Activated CD4-positive, alpha-beta memory T cell treated with anti-CD3 and anti-CD28 coated beads, Interleukin-2, amount 10 ng/mL, durations not matched to agents 7 days and 5 days (primary cell): ENCODE measurements at places on chromosomes 1 and 21.
A peak's percentile ranks its signal among the peaks of the same experiment; 100 is the strongest.

DNA sequence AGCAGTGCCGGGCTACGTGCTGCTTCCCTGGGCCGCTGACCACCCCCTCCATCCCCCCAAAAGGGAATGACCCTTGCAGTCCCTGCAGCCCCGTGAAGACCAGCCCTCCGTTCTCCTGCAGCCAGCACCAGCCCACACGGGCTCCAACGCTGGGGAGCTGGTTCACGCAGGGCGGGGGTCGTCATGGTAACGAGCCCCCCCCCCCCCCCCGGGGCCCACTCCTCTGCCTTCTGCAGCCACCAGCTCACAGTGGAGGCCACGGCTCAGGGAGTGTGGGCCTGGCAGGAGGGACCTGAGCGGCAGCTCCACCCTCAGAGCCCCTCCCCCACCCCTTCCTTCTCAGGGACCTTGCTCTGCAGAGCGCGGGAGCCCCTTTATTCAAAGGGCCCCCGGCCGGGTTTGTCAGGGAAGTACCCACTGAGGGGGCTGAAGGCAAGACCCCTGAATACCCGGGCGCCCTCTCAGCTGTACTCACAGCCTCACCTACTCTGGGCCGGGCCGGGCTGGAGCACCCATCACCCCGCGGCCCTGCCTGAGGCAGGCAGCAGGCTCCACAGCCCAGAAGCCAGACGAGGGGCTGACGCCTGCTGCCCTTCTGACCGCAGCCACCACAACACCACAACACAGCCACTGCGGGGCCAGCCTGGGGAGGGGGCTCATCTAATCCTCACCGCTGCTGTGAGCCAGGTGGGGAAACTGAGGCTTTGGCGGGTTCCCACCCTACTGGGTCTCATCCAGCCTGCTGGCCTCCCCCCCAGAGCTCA is 12.6 kb downstream of the MEGF6 start:
- DNase-seq = no peak
- no peaks in the 10 kb centered on the region for H3K36me3 ChIP-seq
- H3K4me3 ChIP-seq = no peak overlapping the region
- no peaks in the 10 kb centered on the region for H3K27me3 ChIP-seq

GRCh38 chr21:45836694-45837670 is 144.6 kb upstream of the COL6A1 start:
- H3K27ac ChIP-seq = no peak overlapping the region
- no peak for DNase-seq
- H3K4me3 ChIP-seq = no peak overlapping the region

DNA sequence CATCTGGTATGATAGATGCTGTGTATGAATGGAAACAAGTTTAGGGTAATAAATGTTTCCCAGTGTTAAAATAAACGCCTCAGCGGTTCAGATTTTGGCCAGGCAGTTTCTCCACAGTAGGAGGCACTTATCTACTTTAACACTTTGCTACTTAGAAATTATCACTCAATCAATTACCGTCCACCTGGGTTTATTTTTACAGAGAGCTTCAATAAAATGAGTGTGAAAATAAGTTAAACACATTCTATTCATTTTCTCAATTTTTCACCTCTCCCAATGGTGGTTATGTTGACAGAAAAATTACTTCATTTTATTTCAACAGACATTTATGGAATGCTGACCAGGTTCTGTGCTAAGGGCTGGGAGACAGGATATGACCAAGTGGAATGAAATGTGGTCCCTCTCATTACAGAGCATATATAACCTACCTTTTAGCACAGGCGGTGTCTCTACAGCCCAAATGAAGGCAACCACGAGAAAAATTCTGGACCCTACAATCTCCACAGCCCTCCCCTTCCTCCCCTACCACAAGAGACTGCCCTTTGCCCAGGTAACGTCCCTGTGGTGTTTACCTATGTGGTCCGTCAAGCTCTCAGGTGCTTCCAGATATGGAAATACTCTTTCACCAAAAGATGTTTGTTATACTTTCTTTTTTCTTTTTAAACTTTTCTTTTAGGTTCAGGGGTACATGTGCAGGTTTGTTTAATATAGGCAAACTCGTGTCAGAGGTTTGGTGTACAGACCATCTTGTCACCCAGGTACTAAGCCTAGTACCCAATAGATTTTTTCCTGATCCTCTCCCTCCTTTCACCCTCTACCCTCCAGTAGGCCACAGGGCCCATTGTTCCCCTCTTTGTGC is 105.5 kb downstream of the HLCS start:
- DNase-seq = no peak
- H3K4me3 ChIP-seq = no peak overlapping the region
- H3K4me1 ChIP-seq = peaks cover 47% of the 10 kb centered on the region
- peaks cover 10% of the 10 kb centered on the region for H3K36me3 ChIP-seq
- no peak overlapping the region for H3K27ac ChIP-seq

DNA sequence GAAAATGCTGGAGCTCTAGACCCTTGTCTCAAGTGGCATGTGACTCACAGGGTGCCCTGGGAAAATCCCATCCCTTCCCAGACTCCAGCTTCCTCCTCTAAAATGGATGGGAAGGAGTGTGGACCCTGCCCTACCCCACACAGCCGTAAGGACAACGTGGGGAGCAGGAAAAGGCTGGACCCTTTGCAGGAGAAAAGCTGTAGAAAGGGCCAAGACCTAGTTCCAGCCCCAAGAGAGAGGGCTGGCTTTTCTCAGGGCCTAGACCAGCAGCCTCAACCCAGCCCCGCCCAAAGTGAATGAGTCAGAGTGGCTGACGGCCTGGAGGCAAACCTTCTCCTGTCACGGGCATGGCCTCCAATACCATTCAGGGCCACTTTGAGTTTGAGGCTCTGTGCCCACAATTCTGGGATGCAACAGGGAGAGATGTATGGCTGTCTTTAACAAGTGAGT is 1.1 kb downstream of the LAMB3 start:
- peaks cover 3% of the 10 kb centered on the region for H3K36me3 ChIP-seq
- peaks cover 58% of the 10 kb centered on the region for H3K4me1 ChIP-seq
- peak; percentile 88 for DNase-seq
- no peaks in the 10 kb centered on the region for H3K27me3 ChIP-seq
- peak overlapping the region; percentile 64 for H3K27ac ChIP-seq

DNA sequence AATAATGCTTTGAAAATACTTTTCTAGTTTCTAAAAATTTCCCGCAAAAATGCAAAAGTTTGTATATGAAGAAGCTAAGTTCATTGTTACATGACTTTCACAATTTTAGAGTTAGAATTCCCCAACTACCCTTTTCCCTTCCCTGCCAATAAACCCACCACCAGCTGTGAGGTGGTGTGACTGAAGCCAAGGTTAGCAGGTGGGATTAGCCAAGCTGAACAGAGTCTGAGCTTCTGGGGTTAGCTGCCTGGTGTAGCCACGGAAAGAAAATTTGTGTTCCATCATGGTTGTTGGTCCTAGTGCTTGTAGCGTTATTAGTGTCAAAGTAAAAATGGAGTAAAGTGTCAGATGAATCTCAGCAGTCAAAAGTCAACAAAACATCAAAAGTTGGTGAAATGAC is 110.9 kb downstream of the ASTN1 start:
- DNase-seq = no peak
- no peak overlapping the region for H3K4me3 ChIP-seq
- H3K4me1 ChIP-seq = no peaks in the 10 kb centered on the region
- H3K27me3 ChIP-seq = no peaks in the 10 kb centered on the region

DNA sequence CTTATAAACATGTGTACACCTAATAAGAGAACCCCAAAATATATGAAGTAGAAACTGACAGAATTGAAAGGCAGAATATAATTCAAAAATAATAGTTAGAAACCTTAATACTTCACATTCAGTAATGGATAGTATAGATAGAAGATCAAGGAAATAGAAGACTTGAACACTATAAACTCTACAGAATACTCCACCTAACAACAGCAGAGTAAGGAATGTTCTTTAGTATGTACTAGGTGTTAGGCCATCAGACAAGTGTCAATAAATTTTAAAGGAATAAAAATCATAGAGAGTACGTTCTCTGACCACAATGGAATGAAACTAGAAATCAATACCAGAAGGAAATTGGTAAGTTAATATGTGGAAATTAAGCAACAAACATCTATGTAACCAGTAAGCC is 16.6 kb downstream of the ZNF644 start:
- peaks cover 41% of the 10 kb centered on the region for H3K4me1 ChIP-seq
- no peak for DNase-seq
- H3K4me3 ChIP-seq = no peak overlapping the region

- peaks cover 2% of the 10 kb centered on the region for H3K27me3 ChIP-seq
- H3K4me3 ChIP-seq = no peak overlapping the region
- no peaks in the 10 kb centered on the region for H3K36me3 ChIP-seq
- H3K27ac ChIP-seq = no peak overlapping the region
- no peak for DNase-seq
Observed at GRCh38 chr1:157968508-157968907, 24.9 kb upstream of the KIRREL1 start.

DNA sequence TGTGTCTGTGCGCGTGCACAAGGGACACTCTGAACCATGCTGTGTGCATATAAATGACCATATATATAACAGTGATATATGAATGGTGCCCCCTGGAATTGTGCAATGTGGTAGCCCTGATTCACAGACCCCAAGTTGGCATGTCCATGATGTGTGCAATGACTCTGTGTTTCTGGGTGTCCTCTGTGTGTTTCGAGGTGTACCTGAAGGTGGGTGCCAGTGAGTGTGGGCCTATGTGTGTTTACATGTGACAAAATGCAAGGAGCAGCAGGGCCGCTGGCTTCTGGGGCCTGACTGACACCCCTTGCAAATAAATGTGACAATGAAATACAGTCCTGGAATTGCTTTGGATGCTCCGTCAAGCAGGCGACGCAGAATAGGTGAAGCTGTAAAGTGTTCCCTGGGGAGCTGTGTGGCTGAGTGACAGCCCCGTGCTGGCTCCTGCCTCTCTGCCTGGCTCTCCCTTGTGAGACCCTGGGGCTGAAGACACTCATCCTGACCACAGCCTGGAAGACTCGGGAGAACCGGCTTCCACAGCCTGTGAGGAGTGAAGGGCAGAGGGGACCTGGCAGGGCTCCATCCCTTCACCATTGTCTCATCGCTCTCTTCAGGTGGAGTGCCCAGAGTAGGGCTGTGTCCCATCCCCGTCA is 38.2 kb upstream of the CSF3R start:
- no peaks in the 10 kb centered on the region for H3K36me3 ChIP-seq
- no peak for DNase-seq
- no peak overlapping the region for H3K4me3 ChIP-seq
- H3K27me3 ChIP-seq = no peaks in the 10 kb centered on the region
- H3K4me1 ChIP-seq = peaks cover 17% of the 10 kb centered on the region

- no peaks in the 10 kb centered on the region for H3K4me1 ChIP-seq
- H3K27me3 ChIP-seq = peaks cover 39% of the 10 kb centered on the region
- no peak overlapping the region for H3K27ac ChIP-seq
- H3K36me3 ChIP-seq = no peaks in the 10 kb centered on the region
- no peak overlapping the region for H3K4me3 ChIP-seq
Observed at GRCh38 chr1:30881319-30882181, 27.0 kb downstream of the SDC3 start.

DNA sequence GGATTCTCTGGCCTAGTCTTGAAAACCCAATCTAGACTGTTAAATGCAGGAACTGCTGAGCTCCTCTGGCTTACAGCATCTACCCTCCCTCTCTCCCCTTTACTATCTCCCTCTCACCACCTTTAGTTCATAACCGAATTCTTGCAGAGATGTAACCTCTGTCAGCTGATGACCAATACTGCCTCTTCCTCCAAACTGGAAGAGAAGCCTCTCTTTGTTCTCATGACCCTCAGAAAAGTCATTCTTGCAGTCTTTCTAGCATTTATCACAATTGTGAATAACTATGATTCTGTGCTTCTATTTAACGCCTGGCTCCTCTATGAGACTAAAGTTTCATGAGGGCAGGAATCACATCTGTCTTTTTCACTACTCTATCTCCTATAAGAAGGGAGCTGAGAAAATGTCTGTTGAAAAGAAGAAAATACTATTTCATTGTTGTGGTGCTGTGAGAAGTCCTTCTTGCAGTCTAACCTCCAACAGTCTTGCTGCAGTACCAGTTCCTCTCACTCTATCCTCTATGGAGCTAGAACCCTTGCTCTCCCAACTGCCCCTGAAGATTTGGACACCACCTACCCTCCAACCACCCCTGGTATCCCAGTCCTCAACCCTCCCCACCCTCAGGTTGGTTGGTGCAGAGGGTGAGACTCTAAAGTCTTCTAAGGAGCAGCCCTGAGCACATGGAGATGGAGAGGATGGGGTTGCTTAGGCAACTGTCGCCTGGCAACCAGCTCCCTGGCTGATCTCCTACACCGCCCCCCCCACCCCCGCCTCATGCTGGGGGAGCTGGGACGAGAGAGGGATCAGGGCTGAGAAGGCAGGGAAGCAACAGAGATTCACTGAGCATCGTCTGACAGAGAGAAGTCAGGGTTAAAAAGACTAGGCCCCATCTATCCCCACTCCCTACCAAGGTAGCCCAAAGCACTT is 13.9 kb downstream of the MEF2D start:
- no peak overlapping the region for H3K27ac ChIP-seq
- DNase-seq = no peak

GRCh38 chr1:2981981-2982614 is 39.2 kb upstream of the ACTRT2 start:
- H3K4me3 ChIP-seq = no peak overlapping the region
- no peaks in the 10 kb centered on the region for H3K36me3 ChIP-seq
- H3K27me3 ChIP-seq = no peaks in the 10 kb centered on the region

DNA sequence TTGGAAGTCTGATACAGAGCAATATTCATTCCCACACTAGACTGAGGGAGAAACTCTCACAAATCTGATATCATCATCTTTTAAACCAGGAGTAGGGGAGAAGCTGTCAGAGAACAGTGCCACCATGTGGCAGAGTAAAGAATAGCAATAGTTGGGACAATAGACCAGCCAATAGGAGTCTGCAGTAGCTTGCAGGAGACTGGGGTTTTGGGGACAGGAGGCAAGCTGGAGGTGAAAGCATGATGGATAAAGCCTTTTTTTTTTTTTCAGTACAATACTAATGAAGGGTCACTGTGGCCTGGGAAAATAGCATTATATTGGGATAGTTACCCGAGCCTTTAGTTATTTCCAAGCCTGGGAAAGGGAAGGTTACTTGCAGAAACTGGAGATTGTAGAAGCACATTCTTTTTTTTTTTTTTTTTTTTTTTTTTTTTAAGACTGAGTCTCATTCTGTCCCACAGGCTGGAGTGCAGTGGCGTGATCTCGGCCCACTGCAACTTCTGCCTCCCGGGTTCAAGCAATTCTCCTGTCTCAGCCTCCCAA is 120.7 kb downstream of the S1PR1 start:
- H3K27me3 ChIP-seq = peaks cover 18% of the 10 kb centered on the region
- no peaks in the 10 kb centered on the region for H3K36me3 ChIP-seq
- peak; percentile 70 for DNase-seq
- no peak overlapping the region for H3K27ac ChIP-seq
- peaks cover 8% of the 10 kb centered on the region for H3K4me1 ChIP-seq

- H3K27me3 ChIP-seq = no peaks in the 10 kb centered on the region
- H3K36me3 ChIP-seq = peaks cover 21% of the 10 kb centered on the region
- DNase-seq = no peak
- no peak overlapping the region for H3K27ac ChIP-seq
- H3K4me1 ChIP-seq = peaks cover 25% of the 10 kb centered on the region
Observed at GRCh38 chr21:31286621-31287020, 57.4 kb downstream of the TIAM1 start.

DNA sequence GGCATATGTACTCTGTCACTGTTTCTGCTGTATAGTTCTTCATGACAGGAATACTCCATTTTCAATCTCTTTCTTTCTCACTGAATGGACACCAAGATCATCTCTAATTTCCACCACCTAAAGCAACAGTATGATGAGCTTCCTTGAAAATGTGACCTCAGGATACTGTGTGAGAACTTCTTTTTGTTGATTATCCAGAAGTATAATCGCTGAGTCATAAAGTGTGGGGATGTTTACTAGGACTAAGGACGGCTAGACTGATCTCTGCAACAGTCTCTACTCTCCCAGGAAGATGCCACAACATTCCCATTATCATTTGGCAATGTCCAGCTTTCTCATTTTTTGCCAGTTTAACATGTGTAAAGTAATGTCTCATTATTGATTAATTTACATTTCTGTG is 70.3 kb downstream of the TNFSF18 start:
- peaks cover 1% of the 10 kb centered on the region for H3K27me3 ChIP-seq
- no peaks in the 10 kb centered on the region for H3K36me3 ChIP-seq
- DNase-seq = no peak
- no peak overlapping the region for H3K4me3 ChIP-seq
- no peaks in the 10 kb centered on the region for H3K4me1 ChIP-seq
